ENCODE measurements at places on chromosomes 5 and 9.

GRCh38 chr9:79939819-79940218 lies 368.1 kb downstream of the TLE4 start:
- peak; percentile 62 for DNase-seq

DNA sequence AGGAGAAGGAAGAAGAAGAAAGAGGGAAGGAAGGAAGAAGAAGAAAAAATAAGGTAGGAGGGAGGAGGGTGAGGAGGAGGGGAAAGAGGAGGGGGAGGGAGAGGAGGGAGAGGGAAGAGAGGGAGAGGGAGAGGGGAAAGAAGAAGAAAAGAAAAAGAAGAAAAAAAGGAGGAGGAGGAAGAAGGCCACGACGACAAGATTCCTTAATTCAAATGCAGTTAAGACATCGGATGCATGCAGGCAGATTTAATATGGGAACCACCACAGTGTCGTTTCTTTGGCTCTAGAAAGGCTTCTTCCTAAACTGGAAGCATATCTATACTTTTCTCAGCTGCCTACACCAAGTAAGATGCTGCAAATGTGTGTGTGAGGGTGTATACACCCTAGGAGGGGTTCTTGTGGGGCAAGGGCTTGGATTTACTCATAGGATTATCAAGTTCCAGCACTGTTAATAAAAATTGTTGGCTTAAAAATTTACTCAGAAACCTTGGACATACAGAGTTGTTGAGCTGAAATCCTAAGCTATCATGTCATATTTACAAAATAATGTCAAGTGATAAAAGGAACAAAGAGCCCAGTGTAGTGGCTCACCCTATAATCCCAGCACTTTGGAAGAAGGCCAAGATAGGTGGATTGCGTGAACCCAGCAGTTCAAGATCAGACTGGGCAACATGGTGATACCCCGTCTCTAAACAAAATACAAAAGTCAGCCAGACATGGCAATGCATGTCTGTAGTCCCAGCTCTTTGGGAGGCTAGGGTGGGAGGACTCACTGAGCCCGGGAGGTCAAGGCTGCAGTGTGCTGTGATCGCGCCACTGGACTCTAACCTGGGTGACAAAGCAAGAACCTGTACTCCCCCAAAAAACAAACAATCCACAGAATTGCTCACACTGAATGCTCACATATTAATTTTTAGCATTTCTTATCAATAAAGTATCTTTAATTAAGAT lies 108.5 kb downstream of the UBAP2 start:
- DNase-seq: peak; percentile 35

DNA sequence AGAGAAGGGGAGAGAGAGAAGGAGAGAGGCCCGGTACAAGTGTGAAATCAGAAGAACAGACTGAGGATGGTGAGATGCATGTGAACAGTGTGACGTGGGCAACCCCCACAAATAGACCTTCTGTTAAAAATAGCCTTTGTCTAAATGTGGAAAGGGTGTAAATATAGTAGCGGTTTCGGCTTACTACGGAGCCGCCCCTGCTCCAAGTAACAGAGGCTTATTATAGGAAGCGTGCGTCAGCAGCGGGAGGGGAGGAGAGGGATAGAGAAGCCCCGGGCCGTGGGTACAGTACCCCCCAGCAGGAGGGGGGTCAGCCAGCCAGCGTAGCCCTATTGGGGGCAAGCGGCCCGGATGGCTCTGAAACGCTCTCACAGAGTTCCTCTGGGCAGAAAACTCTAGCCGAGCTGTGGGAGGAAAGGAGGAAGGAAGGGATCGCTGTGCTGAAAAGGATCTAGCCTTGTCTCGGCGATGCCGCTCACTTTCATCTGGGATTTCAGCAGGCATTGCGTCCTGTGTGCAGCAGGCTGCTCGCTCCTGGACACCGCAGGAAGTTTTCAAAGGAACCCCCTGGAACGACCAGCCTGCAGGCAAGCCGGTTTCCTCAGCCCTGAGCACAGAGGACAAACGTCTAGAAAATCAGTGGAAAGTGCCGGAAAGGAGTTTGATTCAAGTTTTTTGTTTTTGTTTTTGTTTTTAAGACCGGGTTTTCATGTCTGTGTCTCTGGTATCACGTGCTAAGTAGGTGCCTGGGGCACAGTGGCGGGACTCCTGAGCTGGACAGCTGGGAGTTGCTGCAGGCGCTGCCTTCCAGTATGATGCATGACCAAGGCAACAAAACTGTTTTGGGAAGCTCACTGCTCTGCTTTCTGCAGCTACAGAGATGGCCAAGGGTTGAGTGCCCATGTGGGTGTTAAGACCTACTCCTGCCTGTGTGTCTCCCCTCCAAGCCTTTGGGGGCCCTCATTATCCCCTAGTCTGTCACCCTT lies 146.6 kb downstream of the SEC61B start:
- DNase-seq: no peak

DNA sequence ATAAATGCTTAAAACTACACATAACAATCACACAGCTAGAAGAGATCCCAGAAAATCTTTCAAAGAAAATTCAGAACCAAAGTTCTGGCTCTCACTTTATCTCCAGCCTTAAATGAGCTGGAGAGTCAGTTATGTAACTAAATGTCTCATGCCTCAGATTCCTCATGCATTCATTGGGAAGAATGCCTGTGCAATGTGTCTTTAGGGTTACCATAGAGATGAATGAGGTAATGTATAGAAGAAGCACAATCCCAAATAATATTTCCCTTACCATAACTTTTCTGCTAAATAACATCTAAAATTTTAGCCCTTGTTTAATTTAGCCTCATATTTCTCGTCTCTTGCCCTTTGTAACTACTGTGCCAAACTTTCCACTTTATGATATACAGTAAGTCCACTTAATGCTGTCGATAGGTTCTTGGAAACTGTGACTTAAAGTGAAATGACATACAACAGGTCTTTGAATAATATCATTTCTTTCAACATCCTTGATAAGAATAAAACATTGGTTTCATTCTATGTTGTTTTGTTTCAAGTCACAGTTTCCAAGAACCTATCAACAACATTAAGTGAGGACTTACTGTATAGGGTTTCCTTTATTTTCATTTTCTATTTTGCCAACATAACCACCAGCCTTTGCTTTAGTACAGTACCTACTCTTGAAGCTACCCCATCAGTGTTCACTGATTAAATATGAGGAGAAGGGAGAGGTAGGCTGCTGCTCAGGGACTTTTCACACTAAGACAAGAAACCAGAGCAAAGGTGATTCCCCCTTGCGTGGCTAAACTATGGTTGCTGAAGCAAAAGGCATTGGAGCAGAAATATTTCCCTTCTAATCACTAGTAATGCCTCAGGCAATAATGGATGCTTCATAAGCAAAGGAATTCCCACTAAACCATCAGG lies 295.7 kb upstream of the PTGER4 start:
- DNase-seq: no peak

DNA sequence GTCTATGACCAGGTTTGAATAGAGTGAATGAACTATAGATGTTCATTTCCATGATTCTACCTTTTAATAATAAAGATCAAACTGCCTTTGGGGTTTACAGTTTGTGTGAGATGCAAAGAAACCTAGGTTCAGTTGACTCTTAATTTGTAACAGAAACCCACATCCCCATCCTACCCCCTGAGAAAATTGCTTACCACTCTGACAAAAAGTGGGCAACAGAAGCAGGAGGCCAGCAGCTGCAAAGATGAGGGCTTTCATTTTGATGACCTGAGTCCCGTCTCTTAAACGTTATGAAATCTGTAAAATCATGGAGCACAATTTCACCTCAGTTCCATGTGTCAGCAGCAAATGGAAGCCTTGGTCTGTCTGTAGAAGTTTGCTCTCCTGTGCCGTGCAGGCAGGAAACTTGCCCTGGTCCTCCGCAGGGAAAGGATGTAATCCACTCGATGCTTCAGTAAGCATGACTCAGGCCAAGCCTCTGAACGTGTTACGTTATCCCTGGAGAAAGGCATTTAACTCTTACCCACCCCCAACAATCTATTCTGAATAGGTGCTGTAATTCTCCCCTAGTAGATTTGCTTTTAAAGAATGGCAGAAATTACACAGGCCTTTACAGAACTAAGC lies at the start of gene F2RL2:
Gene F2RL2 (minus strand): TSS at position 431 of the 624 bp plus-strand sequence. CDS start 173 bp downstream, at position 258.
- DNase-seq: no peak

DNA sequence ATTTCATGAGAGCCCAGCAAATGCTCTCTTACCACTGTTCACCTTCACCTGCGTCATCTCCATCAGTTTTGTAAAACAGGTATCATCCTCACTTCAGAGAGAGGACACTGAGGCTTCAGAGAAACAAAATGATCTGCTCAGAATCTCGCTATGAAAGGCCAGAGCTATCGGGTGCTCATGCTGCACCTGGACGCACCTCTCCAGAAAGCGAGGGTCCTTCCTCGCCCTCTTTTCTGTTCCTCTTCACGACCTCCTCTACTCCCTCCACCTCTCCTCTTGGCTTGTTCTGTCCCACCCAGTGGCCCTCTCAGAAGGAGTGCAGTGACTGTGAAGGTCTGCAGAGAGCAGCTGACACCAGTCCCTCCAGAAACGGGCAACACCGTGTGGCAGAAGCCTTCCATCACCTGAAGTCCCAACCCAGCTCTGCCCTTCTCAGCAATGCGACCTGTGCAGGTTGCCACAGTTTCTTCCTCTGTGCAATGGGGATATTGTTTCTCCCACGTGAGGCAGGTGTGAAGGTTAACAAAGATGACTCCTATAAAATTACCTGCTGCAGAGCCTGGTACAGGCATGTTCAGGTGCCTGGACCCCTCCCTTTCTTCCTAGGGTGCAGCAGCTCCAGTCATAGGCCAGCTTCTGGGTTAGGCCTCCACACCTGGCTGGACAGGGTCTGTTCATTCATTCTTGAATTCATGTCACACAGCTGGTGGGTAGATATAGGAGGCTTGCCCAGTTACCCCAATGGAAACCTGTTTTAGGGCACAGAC lies 45.3 kb upstream of the ANGPTL2 start:
- DNase-seq: no peak

All from COR-L47 (cell line).